ENCODE measurements at places on chromosomes 13 and 19.

DNA sequence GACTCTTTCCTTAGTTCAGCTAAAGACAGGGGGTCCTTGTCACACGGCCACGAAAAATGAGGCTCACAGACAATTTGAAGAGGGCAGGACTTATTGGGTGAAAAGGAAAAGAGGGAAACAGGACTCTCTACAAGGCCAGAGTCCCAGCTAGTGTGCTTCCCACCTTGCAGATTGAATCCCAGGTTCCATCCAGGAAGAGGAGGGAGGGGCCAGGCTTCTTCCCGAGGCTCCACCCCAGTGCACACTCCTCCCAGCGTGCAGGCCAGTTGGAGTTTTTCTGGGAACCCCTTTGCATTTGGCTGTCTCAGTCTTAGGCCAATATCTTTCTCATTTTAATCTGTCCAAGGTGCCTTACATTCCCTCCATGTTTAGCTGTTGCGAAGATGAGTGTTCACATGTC lies 106.8 kb downstream of the DNAJC3 start:
- no peak for DNase-seq

DNA sequence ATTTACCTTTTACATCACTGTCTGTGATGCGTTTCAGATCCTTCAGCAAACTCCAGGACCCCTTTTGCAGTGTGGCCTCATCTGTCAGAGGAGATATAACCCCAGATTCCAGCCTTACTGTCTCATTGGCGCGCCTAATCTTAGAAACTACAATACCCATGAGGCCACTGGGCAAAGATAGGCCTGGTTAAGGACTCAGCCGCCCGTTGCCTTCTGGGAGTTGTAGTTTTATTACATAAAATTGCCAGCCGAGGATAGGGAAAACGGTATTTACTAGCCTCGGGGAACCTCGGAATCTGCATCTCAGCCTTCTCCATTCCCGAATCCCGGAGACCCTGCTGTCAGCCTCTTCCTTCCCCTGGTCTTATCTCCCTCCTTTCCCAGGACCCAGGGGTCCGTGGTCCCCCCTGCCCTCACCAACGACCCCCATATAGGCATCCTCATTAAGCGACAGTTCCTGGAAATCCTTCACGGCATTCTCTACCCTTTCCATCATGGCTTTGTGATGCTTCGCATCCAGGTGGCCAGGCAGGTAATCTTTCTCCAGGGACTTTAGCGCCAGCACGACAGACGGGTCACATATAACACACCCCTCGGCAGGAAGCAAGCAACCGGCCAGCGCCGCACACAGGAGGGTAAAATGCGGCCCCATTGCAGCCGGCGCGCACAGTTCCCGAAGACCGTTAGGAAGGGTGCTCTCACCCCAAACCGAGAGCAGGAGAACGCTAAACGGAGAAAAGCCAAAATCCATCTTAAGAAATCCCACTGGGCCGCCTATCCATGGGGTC lies 1.3 kb downstream of the IZUMO1 start:
- no peak for DNase-seq

GRCh38 chr13:74217811-74218210 lies 83.6 kb upstream of the KLF12 start:
- DNase-seq, result no peak

DNA sequence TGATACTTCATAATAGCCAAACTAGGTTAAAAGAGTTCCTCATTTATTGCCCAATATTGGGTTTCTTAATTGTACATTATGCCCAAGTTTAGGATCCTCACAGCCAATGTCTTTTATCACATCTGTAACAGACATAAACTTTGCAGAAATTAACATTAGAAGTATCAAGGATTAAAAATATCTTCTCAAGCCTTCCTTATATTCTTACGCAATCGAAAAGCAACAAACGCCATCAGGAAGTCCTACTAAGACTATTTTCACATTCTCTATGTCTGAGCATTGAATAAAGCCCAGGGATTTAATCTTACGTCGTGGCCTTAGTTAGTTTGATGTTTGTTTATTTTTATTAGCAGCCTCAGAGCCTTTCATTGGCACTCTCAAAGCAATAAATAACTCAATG lies 1660.4 kb upstream of the MIR17HG start:
- DNase-seq, result no peak

DNA sequence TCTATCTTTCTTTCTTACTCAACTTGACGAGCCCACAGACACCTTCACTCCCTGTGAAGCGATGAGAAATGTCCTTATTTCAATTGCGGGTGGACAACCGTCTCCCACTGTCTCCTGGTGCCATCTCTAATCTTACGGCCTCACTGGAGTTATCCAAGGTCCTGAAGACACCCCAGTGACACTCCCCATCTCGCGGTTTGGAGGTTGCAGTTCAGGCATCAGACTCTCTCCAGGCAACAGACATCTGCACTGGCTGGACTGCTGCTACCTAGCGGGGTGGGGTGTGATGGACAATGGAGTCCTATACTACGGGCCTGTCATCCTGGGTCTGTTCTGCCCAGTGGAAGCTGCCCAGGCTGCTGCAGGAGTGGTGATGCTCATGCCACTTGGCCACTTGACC lies 18.3 kb upstream of the IRS2 start:
- DNase-seq, result no peak

DNA sequence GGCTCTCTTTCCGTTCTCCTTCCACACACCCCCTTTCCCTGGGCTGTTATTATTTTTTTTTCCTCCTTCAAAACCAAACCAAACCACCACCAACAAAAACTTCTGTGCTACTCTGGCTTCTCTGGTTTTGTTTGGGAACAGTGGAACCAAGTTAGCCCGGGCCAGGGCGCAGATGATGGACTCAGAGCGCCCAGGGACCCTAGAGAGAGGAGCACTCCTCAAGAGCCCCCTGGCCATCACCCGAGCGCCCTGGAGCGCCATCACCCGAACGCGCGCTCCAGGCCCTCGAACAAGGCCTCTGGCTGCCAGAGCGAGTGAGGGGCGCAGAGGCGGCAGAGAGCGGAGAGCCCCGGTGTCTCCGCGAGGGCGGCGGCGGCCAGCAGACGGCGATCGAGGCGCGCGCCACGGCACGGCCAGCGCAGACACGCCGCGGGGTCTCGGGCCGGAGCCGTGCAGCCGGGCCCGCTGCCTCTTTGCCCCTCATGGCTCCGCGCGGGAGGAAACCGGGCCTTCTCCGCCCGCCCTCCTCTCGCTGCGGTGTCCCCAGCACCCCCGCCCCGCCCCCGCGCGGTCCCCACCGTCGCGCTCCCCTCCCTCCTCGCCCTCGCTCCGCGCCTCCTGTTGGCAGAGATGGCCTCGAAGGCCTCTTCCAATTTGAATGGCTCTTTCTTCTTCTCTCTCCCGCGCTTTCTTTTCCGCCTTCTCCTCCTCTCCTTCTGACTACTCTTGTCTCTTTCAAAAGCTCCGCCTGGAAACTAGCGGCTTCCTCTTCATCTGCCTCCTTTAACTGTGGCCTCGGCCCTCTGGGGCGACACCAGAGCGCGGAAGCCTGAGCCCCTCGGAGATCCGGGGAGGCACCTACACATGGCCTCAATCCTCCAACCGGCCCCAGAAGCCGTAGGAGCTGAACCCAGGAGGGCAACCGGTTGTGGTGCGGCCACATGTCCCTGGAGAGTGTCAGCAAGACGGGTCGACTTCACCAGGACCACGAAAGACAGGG lies 4.1 kb upstream of the SOX1 start:
- DNase-seq, result no peak

DNA sequence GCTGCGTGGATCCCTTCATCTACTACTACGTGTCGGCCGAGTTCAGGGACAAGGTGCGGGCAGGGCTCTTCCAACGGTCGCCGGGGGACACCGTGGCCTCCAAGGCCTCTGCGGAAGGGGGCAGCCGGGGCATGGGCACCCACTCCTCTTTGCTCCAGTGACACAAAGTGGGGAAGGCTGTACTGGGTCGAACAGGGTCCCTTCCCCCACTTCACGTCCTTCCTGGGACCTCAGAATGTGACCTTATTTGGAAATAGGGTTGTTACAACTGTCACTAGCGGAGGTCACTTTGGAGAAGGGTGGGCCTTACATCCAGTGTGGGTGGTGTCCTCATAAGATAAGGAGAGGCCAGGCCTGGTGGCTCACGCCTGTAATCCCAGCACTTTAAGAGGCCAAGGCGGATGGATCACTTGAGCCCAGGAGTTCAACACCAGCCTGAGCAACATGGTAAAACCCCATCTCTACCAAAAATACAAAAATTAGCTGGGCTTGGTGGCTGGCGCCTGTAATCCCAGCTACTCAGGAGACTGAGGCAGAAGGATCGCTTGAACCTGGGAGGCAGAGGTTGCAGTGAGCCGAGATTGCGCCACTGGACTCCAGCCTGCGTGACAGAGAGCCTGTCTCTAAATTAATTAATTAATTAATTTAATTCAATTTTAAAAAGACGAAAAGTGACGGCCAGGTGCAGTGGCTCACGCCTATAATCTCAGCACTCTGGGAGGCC lies 1.8 kb downstream of the F2RL3 start:
- DNase-seq, result no peak

DNA sequence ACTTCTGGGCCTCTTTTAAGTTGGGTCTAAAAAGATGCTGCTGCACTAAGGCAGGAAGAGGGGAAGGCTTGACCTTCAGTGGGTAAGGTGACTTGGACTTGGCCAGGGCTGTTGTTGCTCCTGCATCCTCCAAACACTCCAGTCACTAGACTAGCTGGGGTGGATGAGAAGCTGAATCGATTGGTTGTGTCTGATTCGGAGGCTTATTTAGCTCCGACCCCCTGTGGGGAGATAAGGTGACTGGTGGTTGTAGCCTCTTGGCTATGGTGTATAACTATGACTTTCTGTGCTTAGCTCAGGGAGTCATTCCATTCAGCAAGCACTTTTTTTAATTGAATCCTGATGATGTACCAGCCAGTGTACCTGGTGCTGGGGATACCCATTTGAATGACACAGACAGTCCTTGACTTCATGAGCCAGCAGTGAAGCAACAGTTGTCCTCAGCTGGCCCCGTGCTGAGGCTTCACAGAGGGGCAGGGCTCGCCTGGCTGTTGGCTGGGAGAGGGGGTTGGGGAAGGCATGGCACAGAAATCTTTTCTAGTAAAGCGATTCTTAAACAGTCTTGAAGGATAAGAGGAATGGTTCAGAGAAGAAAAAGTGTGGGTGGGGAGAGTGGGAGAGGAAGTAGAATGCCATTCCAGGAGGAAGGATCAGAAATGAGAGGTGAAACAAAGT lies 9.9 kb downstream of the PCDH8 start:
- DNase-seq, result no peak

DNA sequence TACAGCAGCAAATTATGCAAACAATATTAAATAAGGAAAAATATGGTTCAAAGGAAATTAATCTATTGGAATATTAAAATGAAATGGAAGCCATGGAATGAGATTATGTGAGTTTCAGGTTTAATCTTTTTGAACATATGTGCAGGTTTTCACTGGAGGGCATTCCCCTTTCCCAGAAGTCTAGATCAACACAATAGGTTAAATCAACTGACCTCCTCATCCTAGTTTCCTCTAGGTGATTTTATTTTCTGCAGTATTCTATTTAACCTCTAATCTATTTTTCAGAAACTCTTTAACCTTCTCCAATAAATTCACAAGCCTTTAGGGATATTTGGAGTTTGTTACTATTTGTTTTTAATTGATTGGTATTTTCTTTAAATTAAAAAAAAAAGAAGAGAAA lies 2657.6 kb upstream of the PCDH20 start:
- no peak for DNase-seq

DNA sequence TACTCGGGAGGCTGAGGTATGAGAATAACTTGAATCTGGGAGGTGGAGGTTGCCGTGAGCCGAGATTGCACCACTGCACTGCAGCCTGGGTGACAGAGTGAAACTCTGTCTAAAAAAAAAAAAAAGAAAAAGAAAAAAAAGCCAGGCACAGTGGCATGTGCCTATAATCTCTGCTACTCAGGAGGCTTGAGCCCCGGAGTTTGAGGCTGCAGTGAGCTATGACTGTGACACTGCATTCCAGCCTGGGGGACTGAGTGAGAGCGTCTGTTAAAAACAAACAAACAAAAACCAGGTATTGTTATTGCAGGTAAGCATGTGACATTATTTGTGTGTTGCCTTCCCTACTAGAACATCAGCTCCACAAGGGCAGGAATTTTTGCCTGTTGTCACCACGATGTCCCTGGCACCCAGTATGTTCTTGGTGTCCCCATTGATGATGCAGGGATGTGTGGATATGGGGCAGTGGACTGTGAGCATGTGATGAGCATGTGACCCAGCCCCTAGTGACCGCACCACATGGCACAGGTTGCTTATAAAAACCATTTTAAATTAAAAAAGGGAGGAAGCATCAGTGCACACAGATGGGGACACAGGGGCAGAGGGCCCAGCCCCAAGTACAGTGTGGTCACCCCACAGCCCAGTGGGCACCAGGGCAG lies 1.6 kb upstream of the KANK2 start:
- no peak for DNase-seq

GRCh38 chr19:45376045-45376724 lies 5.8 kb upstream of the ERCC2 start:
- DNase-seq, result no peak

DNA sequence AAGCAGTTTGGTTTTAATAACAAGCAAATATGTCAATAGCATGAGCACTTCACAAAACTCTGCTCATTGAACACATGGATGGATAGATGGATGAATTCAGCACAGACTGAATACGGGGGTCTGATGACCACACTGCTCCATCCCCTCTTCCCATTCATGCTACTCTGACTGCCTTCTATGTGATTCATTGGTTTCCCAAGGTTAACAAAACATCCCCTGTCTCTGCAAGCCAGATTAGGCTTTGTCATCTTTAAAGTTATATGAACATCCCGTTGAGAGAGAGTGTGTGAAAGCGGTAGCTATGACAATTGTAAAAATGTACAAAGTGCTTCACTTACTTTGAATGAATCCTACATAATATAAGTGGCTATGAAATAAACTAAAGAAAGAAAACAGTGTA lies 252.5 kb downstream of the OXGR1 start:
- DNase-seq, result no peak

DNA sequence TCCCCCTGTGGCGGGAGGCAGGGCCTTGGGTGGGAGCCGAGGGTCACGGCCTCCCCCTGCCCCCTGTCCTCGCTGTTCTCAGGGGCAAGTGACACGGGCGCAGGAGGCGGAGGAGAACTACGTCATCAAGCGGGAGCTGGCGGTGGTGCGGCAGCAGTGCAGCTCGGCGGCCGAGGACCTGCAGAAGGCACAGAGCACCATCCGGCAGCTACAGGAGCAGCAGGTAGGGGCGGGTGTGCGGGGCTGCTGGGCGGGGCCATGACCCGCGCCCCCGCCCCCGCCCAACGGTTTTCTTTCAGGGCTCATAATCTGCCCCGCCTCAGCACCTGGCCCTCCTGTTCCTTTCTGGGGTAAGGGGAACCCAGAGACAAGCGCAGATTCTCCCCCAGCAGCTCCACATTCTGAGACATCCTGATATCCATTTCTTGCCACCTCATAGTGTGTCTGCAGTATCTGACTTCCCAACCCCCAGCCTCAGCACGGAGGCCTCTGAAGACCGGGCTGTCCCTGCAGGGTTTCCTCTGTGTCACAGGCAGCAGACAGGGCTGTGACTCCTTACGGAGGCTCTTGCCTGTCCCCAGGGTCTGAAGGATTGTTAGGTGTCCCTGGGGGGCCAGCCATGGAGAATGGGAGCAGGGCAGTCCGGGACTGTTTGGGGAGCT lies 15.9 kb downstream of the PRR36 start:
- no peak for DNase-seq
